ENCODE measurements at places on chromosomes 4 and X.
A peak's percentile ranks its signal among the peaks of the same experiment; 100 is the strongest.

DNA sequence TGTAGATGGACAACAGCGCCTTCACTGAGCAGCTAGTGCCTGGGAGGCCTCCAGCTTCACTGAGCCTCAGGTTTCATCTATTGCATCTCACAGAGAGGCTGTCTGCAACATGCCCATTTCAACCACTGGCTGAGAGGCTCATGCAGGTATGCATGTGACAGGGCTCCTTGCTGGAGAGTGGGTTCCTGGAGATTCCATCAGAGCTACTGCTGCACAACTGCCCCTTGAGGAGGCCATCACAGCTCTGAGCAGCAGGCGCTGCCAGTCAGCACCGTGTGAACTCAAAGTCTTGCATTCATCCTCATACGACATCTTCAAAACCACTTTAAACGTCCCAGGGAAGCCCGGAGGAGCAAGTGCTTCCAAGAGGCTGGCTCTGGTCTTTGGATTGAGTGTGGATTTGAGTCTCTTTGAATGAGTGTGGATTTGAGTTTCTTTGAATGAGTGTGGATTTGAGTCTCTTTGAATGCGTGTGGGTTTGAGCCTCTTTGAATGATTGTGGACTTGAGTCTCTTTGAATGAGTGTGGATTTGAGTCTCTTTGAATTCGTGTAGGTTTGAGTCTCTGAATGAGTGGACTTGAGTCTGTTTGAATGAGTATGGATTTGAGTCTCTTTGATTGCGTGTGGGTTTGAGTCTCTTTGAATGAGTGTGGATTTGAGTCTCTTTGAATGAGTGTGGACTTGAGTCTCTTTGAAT, 8.7 kb downstream of the P2RY8 start:
- DNase-seq = no peak

- DNase-seq = no peak
Observed at GRCh38 chr4:113311047-113311446, 261.6 kb downstream of the ANK2 start.

GRCh38 chr4:113243312-113243711, 193.9 kb downstream of the ANK2 start:
- no peak for DNase-seq

- no peak for DNase-seq
Observed at GRCh38 chr4:125011646-125012045, 299.1 kb upstream of the ANKRD50 start.

GRCh38 chr4:69122476-69122875, 26.2 kb downstream of the UGT2B7 start:
- DNase-seq = no peak

GRCh38 chr4:124152132-124152531, 560.4 kb downstream of the ANKRD50 start:
- DNase-seq = no peak

DNA sequence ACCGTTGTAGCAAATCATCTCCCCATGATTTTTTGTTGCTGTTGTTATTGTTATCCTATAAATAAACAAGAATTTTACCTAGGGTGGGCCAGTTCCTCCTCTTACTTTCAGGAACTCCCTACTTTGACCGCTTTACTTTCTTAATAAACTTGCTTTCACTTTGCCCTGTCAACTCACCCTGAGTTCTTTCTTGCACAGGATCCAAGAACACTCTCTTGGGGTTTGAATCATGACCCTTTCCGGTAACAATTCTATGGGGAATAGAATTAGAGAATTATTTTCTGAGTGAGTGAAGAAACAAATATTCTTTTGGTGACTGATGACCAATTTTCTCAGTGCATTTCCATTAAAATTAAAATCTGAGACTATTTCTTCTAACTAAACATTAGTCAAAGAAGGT, 584.0 kb upstream of the TENM3 start:
- no peak for DNase-seq

GRCh38 chr4:36207831-36208520, 36.3 kb downstream of the ARAP2 start:
- no peak for DNase-seq

DNA sequence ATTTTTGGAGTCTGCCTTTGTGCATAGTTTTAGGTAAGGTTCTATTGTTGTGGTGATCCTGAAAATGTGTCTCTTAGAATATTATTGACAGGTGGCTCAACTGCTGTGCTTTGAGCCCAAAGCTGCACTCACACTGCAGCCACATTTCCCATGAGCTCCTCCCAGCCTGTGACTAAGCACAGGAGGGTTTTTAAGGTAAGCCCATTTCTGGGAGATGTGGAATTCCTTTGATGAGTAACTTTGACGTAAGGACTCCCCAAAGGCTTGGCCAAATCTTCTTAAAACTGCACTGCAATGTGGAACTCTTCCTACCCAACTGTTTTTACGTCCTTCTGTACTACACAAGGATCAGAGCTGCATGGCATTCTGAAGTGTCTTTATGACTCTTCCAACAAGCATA, 20.0 kb upstream of the TMPRSS11A start:
- no peak for DNase-seq

- DNase-seq = no peak
Observed at GRCh38 chr4:65367306-65367705, 303.0 kb downstream of the EPHA5 start.

GRCh38 chr4:1722551-1723118, 1.3 kb downstream of the TACC3 start:
- DNase-seq = no peak

DNA sequence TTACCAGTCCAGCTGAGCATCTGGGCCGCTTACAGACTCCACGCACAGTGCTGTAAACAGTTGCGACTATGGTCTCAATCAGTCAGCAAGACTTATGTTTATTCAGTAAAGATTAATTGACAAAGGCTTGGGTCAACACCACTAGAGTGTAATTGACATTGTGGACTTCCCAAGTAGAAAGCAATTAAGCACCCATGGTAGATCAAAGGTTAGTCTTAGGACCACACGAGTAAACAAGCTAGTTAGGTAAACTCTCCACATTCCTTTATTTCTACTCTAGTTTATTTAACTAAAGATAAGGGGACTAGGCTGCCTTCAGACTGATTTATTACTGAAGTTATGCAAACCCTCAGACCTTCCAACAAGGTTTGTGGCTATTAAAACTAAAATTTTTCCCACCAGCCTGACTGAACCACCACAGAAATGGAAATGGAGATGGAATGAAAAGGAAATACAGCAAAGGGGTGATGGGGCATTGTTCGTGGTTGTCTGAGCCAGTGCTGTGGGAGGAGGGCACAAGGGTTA, 44.2 kb downstream of the MTHFD2L start:
- no peak for DNase-seq

GRCh38 chr4:71201817-71202576, 136.8 kb upstream of the SLC4A4 start:
- no peak for DNase-seq

DNA sequence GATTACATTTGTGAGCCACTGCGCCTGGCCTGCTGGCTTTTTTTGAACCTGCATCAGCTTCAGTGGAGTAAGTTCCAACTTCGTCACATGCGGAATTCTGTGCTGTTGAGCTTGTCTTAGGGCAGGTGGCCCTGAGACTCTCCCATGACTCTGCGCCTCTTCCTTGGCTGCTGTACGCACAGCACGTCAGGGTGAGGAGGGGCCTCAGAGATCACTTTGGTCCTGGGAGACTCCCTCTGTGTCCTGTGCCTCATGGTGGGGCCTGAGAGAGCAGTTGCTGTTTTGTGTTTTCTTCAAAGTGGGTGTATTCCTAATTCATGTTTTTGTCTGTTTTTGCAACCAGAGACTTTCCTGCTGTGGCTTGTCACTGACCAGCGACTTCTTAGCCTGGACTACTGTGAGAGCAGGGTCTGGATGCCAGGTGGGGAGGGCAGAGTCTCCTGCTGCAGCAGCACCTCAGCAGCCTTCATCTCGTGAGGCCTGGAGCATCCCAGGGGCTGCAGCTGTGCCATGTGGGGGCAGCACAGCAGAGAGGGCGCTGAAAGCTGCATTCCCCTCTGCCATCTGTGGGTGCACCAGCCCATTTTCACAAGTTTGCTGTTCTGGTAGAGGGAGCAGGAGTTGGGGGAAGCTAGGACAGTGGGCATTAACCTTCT, 107.8 kb downstream of the TNIP2 start:
- DNase-seq = no peak

GRCh38 chr4:184298254-184298653, 80.6 kb upstream of the ENPP6 start:
- DNase-seq = no peak

DNA sequence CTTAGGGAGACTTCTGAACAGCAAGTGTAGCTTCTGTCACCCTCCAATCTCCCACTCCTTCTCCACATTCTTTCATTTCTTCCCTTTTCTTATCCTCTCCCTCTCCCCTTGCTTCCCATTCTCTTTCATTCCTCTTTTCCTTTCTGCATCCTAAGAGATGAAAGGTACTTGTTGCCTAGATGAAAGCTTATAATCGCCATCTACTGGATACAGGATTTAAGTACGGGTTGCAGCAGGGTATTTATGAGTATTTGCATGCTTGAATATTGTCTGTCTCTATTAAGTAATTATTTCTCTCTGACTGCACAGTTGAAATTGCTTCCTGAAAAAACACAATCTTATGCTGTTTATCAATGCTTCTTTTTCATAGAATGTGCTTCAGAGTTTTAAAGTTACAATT, 174.0 kb upstream of the TENT5D start:
- DNase-seq = no peak

- DNase-seq = peak; percentile 24
Observed at GRCh38 chr4:10115797-10116568, 616 bp downstream of the WDR1 start.

GRCh38 chrX:72372735-72373134, 67.0 kb upstream of the CITED1 start:
- DNase-seq = no peak

GRCh38 chr4:154807042-154807630, 26.1 kb downstream of the RBM46 start:
- no peak for DNase-seq

DNA sequence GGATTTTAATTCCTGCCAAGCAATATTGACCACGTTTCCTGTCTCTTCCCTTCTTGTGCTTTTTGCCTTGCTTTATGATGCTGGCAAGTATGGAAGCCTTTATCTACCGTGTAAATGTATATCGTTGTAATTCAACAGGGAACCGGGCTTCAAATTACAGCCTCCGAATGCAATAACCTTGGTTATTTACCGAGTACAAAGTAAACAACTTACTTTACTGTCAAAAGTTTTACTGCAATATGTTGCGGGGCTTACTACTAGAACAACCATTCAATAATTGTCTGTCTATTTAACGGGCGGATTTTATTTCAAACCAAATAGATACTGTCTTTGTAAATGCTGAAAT, 73.1 kb downstream of the PALLD start:
- DNase-seq = no peak

DNA sequence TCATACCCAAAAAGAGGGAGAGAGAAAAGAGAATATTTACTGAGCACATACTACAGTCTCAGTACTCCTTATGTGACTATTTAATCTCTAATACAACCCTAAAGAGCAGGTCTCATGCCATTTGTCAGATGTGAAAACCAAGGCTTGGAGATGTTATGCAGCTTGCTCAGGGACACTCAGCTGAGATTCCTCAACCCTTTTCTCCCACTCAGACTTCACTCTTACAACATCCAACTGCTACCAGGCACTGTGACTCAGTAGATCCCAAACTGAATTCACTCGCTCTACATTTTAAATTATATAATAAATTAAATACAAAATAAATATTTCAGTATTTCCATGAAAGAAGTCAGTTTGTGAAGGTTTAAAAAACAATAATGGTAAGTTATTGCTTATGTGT, 53.7 kb downstream of the TSPAN5 start:
- no peak for DNase-seq

- DNase-seq = peak; percentile 37
Observed at GRCh38 chr4:128810331-128810870, 901 bp downstream of the JADE1 start.

- DNase-seq = no peak
Observed at GRCh38 chr4:138562544-138562991, 320.4 kb upstream of the SLC7A11 start.

DNA sequence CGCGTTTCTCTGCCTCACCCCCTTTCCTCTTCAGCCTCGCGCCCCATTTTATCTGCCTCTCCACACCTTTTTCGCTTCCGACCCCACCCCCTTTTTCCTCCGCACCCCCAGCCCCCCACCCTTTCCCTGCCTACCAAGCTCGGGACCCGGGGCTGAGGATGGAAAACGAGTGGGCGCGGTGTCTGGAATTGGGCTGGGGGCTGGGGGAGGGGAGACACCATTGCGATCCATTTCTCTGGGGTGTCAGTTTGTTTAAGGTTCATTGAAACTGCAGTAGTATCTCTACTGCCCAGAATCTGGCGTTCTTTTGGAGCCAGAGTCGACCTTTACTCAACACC, 707 bp downstream of the SLC9A6 start:
- no peak for DNase-seq

DNA sequence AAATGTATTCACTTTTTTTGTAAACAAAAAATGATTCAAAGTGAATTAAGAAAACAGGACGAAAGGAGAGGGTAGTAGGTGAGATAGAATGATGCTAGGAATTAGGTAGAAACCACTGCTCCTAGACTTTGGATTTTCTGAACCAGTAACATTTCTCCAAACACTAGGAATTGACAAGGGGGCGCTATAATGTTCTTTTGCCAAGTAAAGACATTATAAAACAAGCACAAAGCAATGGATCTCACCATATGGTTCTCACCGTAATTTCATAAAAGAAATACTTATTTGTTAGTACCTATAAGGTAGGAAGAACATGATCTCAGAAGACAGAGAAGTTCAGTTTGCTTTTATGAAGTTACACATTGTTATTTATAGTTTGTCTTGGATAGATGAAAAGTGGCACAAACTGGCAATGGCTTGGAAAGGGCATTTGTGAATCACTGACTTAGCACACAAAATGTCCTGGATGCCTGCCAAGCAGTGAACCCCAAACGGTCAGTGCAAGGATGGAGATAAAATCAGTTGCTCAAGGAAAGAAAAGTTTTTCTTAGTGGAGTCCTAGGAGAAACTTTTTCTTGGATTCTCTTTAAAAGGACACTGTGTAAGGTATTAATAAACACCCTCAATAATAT, 8.1 kb upstream of the TBC1D1 start:
- no peak for DNase-seq

GRCh38 chr4:138953961-138954371, 61.6 kb upstream of the NOCT start:
- no peak for DNase-seq

DNA sequence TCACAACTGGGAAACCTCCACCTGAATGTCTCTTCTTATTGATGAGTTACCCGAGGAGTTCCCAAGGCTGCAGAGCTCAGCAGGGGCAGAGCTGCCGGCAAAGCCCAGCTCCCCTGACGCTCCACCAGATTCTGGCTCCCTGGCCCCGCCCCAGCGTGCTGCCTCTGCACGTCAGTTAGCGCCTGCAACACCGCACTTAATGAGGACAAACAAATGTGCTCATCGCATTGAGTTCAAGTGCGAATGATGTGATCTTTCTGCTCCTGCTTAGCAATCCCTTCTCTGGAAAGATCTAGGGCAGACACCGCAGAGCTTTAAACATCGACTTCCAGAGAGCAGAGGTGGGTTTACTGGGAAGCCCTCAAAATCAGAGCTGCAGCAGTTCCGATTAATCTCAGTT, 55.5 kb upstream of the FBXW7 start:
- no peak for DNase-seq

Measured in cerebellum (tissue), 4 donors.